ENCODE measurements at places on chromosomes 4 and X. TPM values are rescaled to one million over a fixed set of nuclear protein-coding genes. Genes with fewer than 3 reads are reported as not detected.

GRCh38 chrX:135185795-135186443 lies 14.7 kb upstream of the CT55 start:
- DNase-seq, result no peak
- H3K27ac ChIP-seq, result no peak overlapping the region
- no peak overlapping the region for H3K4me3 ChIP-seq
- no peaks in the 10 kb centered on the region for H3K36me3 ChIP-seq

Gene EDNRA
- total RNA-seq, result not detected

GRCh38 chr4:41632481-41633073 lies 94.6 kb downstream of the LIMCH1 start:
- no peaks in the 10 kb centered on the region for H3K27me3 ChIP-seq
- H3K4me3 ChIP-seq, result no peak overlapping the region
- DNase-seq, result no peak
- H3K4me1 ChIP-seq, result no peaks in the 10 kb centered on the region

GRCh38 chrX:40835526-40835925 lies 100.2 kb upstream of the MED14 start:
- H3K27me3 ChIP-seq, result peaks cover 3% of the 10 kb centered on the region
- H3K4me1 ChIP-seq, result no peaks in the 10 kb centered on the region
- peaks cover 1% of the 10 kb centered on the region for H3K36me3 ChIP-seq
- no peak overlapping the region for H3K4me3 ChIP-seq
- DNase-seq, result no peak
